ENCODE measurements at places on chromosomes 2 and 18.
A peak's percentile ranks its signal among the peaks of the same experiment; 100 is the strongest.

GRCh38 chr18:58396966-58397365 lies 231.9 kb downstream of the ALPK2 start:
- no peak for DNase-seq

GRCh38 chr18:48572402-48573126 lies 33.7 kb downstream of the CTIF start:
- DNase-seq = no peak

DNA sequence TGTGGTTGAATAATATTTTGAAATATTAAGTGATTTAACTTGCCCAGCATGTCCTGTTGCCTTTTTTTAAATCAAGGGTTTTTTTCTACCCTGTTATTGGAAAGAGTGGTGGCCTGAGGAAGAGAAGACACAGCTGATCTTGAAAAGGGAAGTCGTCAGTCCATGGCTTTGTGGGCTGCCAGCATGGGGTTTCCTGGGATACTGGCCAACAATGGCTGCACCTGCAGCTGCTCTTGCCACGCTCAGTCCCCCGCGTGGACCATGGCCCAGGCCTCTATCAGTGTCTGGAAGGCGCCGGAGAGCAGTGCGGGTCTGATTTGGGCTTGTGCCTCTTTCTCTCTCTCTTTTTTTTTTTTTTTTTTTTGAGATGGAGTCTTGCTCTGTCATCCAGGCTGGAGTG lies 99.3 kb downstream of the ASB1 start:
- no peak for DNase-seq

- no peak for DNase-seq
Observed at GRCh38 chr18:60067426-60068210, 167.8 kb downstream of the PMAIP1 start.

GRCh38 chr18:57054891-57055290 lies 92.0 kb upstream of the BOD1L2 start:
- DNase-seq = no peak

- DNase-seq = no peak
Observed at GRCh38 chr2:111049792-111050640, 70.7 kb upstream of the BCL2L11 start.

- DNase-seq = no peak
Observed at GRCh38 chr2:29763371-29763770, 158.0 kb downstream of the ALK start.

DNA sequence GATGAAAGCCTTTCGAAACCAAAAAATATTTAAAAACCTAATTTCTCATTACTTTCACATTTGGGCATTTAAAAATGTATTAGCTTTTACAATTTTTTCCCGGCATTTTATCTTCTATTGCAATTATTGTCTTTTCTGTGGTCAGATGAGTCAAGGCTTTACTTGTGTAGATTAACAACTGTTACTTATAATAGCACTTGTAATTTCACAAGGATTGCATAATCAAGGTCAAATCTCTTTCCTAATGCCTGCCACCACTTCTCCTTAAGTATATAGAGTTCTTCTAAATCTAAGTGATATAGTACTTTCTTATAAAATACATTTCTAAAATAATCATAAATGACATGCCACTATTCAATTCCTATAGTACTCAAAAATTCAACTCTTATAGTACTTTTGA lies 67.2 kb downstream of the SLC8A1 start:
- DNase-seq = no peak

DNA sequence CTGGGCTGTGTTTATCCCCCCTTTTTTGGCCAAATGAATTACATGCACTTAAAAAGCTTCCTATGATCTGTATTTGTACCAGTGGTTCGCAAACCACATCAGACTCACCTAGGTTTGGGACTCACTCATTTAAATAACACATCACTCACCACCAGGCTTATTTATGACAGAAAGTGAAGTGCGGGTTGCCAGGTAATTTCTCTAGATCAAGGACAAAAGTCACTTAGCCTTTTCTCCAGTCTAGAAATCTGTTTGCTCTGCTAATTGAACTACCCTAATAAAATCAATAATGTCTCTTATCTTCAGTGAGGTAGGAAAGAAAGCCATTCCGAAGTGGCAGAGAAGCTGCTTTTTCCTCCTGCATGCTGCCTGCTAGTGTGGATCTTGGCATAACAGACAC lies 88.1 kb upstream of the SLC8A1 start:
- no peak for DNase-seq

GRCh38 chr2:214679736-214680135 lies 129.7 kb downstream of the BARD1 start:
- no peak for DNase-seq

DNA sequence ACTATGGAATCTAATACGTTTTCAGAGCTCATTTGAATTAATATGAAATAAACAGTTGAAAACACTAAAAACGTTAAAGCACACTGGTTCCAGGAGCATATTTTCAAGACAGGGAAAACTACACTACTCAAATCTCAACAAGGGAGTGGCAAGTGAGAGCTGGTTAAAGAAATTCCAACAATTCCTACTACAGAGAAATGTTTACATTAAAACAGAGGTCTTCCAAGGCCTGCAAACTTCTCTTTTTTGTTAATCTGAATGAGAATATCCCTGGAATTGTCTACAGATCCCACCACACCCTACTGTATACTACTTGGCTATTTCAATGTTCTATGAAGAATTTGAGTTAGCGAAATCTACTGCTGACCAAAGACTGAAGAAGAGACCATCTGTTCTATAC lies 231.5 kb downstream of the ZEB2 start:
- no peak for DNase-seq

DNA sequence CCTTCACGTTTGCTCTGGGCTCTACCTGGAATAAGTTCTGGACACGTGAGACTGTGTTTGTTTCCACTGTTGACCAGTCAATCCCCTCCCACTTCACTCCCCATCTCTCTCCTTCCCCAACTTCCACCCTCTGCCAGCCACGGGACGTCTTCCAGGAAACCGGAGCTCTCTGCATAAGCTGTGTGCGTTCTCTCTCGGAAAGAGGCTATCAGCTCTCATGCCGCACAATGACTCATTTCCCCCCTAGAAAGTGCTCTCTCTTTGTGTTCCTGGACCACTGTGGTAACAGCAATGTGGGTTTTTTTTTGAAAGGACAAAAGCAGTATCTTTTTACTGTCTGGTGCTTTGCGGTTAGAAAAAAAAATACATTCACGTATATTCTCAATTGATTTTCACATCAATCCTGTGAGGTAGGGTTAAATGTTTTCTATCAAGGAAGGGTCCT lies 10.2 kb downstream of the PROKR1 start:
- peak; percentile 54 for DNase-seq

DNA sequence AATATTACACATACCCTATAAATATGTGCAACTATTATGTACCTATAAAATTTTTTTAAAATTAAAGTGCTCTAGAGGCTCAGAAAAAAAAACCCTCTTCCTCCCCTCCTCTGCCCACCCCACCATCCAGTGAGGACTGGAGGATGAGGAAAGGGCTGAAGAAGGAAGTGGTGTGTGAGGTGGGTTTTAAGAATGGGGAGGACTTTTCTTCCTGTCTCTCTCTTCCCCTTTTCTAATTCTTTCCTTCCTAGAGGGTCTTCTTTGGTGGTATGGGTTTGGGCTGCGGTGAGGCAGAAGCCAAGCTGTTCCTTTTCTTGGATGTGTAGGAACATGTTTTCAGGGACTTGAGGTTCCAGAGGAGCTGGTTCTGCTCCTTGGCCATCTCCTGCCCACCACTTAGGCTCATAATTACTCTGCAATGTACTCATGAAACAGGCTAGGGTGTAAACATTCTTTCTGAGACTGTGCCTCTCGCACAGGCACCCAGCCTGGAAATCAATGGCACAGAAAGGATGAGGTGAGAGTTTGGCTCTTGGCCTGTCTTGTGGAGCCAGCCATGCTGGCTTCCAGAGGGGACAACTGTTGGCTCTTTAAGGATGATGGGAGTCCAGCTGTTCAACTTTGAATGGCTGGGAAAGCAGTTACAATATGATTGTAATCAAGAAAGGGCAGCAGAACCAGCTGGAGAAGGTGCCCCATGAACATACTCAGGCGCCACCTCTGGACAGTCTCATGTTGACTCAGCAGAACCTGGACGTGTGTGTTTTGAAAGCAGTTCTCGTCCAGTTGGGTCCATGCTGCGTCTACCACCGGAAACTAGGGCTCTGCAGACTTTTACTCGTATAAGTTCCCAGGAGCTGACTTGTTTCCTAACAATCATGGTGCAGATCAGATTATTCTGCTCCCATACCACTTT lies 38.3 kb downstream of the IL1RL2 start:
- DNase-seq = no peak

DNA sequence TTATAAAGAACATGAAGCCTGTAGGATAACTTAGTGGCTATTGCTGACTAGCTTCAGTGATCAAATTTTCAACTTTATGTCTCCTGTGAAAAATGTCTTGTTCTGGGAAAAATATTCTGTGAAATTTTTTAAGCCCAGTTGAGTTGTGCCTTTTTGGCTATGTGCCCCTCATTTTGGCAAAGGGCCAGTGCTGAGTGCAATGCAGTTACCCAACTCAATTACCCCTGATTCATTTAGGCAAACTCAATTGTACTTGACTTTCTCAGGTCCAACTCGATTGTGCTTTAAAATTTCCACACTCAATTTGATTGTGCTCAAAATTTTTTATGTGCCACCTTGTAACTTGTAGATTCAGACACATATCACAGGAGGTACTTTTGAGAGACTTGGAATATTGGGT lies 548.8 kb upstream of the NRP2 start:
- DNase-seq = no peak

- no peak for DNase-seq
Observed at GRCh38 chr2:211144078-211144477, 587.7 kb downstream of the CPS1 start.

DNA sequence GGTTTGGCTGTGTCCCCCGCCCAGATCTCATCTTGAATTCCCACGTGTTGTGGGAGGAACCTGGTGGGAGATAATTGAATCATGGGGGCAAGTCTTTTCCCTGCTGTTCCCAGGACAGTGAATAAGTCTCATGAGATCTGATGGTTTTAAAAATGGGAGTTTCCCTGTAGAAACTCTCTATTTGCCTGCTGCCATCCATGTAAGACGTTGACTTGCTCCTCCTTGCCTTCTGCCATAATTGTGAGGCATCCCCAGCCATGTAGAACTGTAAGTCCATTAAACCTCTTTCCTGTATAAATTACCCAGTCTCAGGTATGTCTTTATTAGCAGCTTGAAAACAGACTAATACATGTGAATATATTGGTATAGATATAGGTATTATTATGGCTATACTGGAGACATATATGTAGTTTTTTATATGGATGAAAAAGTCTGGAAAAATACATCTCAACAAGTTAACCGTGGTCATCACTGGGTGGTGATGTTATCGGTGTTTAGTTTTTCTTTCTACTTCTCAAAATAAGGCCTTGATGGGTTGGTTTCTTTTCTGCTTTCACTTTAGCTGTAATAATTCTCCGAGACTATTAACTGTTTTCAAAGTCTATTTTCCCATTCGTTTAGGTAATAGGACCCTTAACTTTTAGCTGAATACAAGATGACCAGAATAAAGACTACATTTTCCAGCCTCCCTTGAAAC lies 39.1 kb upstream of the NCOA1 start:
- no peak for DNase-seq

- DNase-seq = no peak
Observed at GRCh38 chr2:220315098-220315823, 687.8 kb downstream of the SLC4A3 start.

DNA sequence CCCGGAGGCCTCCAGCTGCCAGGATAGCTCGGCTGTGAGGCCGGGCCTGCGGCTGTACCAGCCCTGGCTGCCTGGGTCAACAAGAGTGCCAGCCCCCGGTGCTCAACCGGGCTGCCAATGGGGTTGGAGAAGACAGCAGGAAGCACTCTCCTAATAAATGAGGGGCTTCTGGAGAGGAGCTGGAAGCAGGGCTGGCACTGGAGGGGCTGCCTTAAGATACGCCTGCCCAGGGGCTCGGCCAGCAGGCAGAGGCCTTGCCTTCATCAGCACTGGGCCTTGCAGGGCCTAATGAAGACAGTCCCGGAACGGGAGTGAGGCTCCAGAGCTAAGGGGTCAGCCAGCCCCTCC lies 73.6 kb downstream of the TEX51 start:
- DNase-seq = no peak

- no peak for DNase-seq
Observed at GRCh38 chr2:214492152-214492551, 81.3 kb downstream of the VWC2L start.

DNA sequence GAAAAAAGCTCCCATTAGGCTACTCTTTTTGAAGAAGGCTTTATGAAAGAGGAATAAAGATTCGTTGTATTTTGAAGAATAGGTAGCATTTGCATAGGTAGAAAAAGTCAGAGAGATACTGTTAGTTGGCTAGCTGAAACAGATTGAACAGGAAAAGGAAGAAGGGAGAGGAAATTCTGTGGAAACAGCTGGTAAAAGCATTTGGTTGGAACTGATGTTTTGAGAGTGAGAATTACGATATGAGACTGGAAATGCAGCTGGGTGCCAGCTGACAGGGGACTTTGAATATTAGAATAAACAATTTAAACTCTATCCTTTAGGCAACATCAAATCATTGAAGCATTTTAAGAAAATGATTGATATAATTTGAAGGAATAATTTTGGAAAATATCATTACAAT lies 96.7 kb upstream of the CNTNAP5 start:
- DNase-seq = no peak

DNA sequence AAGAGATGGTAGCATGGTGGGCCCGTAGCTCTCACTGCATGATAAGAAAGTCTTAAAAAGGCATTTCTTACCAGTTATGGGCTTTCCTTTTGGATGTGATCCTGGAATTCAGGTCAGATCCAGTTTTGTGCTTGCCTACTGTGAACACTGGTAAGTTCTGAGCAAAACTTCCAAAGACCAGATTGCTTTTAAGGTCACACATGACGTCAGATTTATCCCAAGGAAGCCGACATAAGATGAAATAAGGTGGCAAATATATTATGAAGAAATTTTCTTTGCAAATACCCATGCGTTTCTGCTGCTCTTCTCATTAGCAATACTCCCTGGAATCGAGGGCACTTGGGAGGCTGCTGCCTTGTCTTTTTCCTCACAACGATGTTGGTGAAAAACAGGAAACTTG lies 416.4 kb upstream of the HNMT start:
- DNase-seq = no peak

DNA sequence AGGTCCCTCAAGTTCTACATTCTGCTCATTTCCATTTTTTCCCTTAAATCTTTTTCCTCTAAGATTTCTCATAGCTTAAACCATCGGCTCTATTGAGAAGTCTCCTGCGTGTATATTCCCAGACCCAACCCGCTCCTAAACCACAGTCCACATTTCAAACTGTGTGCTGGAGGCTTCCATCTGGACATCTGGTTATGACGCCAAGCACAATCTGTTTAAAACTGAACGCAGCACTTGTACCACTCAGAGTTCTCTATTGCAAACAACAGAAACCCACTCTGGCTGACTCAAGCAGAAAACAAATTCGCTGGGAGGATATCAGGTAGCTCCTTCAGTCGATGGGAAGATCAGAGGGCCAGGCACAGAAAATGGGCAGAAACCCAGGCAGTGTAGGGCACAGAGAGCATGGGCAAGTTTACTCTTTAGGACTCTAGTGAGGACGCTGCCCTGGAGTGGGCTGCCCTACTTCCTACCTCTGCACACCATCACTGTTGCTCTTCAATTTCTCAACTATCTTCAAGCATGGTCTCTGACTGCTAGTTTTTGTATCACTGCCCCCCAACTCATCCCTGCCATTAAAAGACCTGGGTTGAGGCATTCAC lies 5.6 kb upstream of the EML4 start:
- DNase-seq = no peak

Data from CD8-positive, alpha-beta T cell (primary cell).